ENCODE measurements at places on chromosomes 11 and 22.
A peak's percentile ranks its signal among the peaks of the same experiment; 100 is the strongest.

DNA sequence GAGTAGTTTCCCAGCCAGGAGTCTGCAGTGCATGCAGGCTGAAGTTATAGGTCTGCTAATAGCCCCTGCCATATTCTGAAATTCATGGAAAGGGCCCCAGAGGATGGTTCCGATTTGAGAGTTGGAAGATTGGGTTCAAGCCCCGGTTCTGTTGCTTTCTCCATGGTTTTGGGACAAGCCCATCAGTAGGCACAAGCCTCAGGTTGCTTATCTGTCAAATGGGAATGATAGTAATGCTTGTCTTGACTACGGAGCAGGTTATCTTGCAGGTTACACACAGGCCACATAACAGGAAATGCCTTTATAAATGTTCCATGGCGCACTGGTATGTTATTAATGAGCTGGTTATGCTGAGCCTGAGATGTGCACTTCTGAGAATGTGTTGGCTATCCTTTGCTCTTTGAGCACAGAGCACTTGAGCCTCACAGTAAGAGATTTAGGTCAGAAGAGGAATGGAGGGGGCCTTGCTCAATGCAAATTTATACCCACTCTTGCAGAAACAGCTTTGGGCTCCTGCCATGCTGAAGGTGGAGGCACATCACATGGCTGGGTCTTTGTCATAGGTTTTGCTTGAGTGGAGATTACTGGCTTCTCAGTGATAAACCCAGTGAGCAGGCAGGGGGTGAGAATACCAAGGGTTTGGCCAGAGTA is 47.1 kb downstream of the ZNRF3 start:
- no peak for DNase-seq

- no peak for DNase-seq
Observed at GRCh38 chr11:26344647-26345046, 12.7 kb downstream of the ANO3 start.

GRCh38 chr11:120929664-120930154 is 94.2 kb upstream of the TBCEL start:
- DNase-seq: peak; percentile 42

DNA sequence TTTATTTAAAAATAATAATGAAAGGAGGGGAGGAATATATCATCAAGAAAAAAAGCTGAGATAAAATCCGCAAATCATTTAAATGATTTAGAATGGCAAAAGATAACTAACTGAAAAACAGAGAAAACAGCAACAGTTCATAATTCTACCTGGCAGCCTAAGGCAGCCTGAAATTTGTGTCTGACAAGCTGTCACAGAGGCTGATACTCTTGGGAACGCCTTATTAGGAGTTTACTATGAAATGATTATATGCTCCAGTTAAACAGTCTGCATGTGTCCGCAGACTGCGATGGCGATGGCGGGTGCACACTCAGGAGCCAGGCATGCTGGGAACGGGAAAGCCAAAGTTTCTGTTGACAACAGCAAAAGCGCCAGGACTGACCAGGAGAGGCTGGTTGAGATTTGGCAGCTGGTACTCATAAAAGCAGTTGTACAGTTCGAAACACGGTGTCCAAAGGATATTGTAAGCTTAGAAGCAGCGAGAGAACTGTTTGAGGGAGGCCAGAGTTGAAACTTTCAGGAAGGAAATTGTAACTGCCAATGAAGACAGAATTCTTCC is 172.9 kb upstream of the MPPED2 start:
- DNase-seq: no peak

Data from adrenal gland (tissue), 19 donors.